ENCODE measurements at places on chromosomes 16 and 17.
A peak's percentile ranks its signal among the peaks of the same experiment; 100 is the strongest.

- DNase-seq: no peak
Observed at GRCh38 chr16:15647294-15648014, 2.6 kb upstream of the NDE1 start.

- DNase-seq: no peak
Observed at GRCh38 chr16:59758848-59759247, 1024.7 kb upstream of the GOT2 start.

DNA sequence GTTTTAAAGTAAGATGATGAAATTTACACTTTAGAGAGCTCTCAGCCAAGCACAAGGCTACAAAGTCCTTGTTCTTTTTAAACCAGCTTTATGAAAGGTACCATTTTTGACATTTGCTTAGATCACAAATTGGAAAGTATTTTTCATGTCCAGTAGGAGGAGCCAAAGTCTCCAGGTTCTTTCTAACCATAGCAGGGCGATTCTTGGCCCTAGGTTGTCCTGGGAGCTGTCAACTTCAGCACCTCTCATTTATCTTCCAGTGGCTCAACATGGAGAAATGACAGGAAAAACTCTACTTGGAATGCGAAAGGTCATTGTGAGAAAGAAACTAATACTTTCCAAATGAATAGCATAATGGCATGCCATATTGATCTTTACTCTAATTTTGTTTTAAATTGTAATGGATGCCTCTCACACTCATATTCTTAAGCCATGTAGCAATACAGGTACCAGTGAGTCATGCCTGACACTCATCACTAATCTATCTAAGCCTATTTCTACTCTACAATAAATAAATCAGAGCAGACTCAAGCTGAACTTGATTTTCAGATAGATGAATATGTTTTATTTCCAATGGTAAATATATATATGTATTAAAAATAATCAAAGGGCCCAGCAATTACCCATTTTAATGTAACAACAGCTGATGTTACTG lies 919.1 kb upstream of the EEF2KMT start:
- DNase-seq: peak; percentile 30

GRCh38 chr16:55261301-55261700 lies 62.7 kb upstream of the IRX6 start:
- no peak for DNase-seq

- DNase-seq: no peak
Observed at GRCh38 chr17:72591289-72592241, 470.7 kb downstream of the SOX9 start.

GRCh38 chr17:68387435-68388218 lies 69.7 kb downstream of the WIPI1 start:
- DNase-seq: no peak

- no peak for DNase-seq
Observed at GRCh38 chr16:23502466-23502865, 7.8 kb downstream of the GGA2 start.

DNA sequence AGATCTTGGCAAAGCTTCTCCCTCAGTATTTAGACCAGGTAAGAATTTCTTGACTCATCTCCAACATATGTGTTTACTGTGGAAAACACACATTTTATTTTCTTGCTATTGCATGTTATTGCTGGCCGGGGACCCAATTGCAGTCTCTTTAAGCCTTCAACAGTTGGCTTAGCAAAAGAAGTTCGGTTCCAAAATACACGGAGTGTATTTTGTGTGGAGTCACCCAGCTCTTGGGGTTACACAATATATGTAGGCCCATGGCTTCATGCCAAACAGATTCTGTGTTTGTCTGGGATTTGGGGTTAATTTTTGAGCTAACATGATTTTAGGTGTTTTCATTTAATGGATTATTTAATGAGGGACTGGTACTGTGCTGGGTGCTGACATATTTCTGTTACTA lies 4.0 kb downstream of the ALDH3A2 start:
- no peak for DNase-seq

- peak; percentile 17 for DNase-seq
Observed at GRCh38 chr16:1712791-1713261, 6.8 kb downstream of the MAPK8IP3 start.

- DNase-seq: peak; percentile 24
Observed at GRCh38 chr17:37488607-37489196, 989 bp upstream of the DUSP14 start.

- DNase-seq: no peak
Observed at GRCh38 chr16:55179852-55180585, 144.0 kb upstream of the IRX6 start.

GRCh38 chr16:83969771-83970429 lies 1.9 kb downstream of the NECAB2 start:
- DNase-seq: no peak

DNA sequence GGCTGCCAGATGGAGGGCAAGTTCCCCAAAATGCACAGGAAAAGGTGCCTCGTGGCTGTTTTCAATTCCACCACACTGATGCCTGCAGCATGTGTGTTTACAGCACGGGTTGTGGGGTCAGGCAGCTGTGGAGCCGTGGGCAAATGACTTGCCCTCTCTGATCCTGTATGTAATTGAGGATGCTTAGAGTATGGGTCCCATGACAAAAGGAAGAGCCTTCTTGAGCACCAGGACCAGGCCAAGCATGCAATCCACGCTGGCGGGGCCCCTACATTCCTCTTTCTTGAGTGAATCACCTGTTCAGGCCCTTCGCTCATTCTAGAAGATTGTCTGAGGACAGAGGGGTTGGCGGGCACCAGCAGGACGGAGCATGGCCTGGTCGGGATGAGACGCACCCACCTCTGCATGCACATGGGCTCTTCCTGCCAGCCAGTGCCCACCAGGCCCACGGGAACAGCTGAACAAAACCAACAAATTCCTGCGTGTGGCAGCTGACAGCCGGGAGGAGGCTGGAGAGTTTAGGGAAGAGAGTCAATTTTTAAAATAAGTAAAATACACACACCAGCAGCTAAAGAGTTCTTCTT lies 1.4 kb upstream of the CTRB2 start:
- DNase-seq: no peak

All from cerebellar nuclear complex (tissue), 1 donor.